ENCODE measurements at places on chromosomes 2 and 18.

GRCh38 chr2:11079136-11079824 lies 76.0 kb upstream of the SLC66A3 start:
- DNase-seq = no peak

DNA sequence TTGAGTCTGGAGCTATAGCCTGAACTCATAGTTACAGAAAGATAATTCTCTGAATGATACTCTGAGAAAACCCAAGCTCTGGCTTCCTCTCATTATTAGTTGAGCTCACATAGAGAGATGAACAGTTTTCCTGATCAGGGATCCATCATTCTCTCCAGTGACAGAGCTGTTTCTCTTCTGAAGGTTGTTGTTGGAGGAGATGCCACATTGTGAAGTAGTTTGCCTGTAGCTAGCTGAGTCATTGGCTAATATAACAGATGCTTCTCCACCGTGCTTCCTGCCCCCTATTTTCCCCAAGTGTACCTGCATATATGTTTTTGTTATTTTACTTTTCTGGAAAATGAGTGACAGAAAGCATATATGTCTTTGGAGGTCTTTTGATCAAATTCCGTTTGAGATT lies 64.6 kb downstream of the OSBPL6 start:
- no peak for DNase-seq

GRCh38 chr2:176454893-176455815 lies 185.9 kb downstream of the MTX2 start:
- DNase-seq = peak; percentile 57

DNA sequence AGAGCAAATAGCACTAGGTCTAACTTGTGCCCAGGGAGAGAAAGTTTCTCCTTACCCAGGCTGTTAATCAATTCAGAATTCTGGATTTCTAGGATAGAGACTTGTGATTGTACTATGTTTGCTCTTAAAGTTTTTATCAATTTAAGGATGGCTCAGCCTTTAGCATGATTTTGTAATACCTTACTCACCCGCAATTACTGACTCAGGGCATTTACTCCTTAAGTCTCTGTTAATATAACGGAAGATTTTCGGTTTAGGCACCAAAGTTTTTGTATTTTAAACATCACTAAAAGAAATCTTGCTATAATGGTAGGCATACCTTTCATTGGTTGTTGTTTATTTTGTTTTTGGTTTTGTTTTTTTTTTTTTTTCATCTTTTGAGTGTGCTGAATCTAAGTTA lies 358.2 kb downstream of the RBM43 start:
- no peak for DNase-seq

DNA sequence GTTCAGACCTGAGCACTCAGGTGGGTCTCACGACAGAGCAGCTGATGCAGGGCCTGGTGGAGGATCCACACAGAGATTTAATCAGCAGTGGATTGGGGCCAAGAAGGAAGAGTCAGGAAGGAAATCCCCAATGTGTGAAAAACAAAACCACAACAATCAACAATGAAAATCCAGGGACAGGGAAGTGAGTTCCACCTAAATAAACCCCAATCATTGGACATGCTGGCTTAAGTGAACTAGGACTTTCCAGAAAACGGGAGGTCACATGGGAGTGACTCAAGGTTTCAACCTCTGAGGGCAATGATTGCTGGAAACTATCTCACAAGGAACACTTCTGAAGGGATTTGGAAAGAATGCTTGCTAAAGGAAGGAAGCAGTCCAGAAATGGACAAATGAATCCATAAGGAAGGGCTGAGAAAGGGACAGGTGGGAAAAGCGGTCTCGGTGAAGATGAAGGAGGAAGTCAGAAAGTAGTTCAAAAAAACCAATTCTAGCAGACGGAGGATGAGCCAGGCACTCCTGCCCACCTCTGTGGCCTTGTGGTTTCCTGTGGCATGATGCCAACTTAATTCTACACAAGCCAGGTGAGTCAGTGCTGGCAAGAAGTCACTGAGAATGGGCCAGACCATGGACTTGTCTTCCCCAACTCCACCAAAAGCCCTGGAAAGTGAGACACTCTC lies 15.4 kb upstream of the XDH start:
- DNase-seq = peak; percentile 22

- no peak for DNase-seq
Observed at GRCh38 chr2:233184669-233185068, 66.8 kb upstream of the ATG16L1 start.

DNA sequence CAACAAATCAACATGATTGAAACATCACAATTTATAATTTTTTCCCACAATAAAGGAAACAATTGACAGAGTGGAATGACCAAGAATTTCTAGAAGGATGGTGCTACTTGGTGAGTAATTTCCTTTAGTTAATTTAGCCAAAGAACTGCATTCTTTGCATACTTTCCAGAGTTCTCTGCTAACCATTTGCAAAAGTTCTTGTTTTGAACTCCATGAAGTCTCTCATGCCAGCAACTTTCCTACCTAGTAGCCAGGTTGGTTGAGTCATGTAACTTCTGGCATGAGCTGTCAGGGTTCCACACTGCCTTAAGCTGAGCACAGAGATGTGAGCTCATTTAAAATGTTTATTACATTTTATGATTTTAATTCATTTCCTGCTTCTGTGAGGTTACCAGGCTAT lies 539.6 kb downstream of the PID1 start:
- no peak for DNase-seq

DNA sequence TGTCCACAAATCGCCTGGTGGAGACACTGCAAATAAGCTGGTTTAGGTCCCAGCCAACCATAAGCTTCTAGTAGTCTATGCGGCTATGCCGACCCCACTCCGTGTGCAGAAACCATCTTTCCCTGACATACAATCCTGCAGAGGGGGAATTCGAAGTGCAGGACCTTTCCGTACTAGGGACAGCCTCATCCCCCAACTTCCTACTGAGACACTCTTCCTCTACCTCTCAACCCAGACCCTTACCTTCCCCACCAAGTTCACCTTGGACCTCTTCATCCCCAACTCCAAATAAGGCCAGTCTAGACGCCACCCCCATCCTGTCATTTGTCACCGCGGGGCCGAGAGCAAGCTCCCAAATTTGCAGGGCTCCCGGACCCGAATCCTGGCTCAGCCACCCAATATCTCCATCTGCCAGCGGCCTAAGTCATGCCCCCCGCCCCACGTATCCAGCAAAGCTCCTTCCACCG lies 496 bp downstream of the SUCLG1 start:
- DNase-seq = peak; percentile 2

DNA sequence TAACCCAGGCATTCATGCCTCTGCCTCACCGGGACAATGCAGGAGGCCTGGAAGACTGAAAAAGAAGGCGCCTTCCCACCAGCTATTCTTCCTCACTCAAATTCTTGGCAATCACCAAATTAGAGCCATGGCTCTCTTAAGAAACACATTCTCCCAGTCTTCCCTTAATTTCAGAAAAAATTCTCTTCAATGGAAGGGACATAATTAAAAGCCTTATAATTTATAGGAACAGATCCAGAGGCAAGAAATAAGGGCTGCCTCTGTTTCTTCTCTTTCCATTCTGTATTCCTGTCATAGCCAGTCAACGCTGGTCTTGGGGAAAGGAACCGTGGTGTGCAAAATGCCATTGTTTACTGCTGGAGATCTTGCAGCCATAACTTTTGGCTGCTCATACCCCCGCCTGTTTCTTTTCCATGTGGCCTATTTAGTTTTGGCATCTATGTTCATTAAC lies 32.8 kb downstream of the DTNA start:
- no peak for DNase-seq

DNA sequence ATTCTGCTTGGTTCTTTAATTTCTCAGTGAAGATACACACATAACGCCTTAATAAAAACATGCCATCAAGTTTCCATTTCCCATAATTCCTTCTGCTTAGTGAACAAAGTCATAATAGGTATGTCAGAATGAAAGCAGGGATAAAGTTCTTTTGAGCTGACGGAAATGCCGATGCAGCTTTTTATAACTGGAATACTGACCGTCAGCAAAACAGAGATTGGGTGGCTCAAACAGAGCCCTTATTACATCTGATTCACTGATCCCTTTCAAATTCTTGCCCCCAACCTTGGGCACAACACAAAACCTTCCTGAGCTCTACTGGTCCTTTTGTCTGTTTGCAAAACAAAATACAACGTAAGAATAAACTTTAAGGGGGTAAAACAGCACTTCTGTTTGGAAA lies 140.4 kb downstream of the CDH2 start:
- no peak for DNase-seq

- DNase-seq = no peak
Observed at GRCh38 chr2:145599756-145600155, 1079.8 kb upstream of the ZEB2 start.

GRCh38 chr2:9761577-9761976 lies 81.7 kb upstream of the TAF1B start:
- DNase-seq = no peak

DNA sequence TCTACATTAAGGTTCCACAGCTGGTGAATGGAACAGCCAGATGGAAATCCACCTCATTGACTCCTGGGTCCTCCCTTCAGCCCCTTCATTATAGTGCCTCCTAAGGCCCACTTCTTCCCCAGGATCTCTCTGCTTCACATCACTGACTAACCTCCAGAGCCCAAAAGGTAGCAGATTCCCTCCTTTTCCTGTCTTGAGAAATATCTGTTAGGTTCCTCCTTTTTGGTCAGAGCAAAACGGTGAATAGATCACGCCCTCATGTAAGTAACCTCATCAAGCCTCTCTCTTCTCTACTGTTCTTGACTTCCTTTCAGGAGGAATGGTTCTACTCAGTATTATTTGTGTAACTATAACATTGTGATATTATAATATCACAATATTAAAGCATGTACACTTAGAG lies 155.0 kb upstream of the SRD5A2 start:
- DNase-seq = no peak

DNA sequence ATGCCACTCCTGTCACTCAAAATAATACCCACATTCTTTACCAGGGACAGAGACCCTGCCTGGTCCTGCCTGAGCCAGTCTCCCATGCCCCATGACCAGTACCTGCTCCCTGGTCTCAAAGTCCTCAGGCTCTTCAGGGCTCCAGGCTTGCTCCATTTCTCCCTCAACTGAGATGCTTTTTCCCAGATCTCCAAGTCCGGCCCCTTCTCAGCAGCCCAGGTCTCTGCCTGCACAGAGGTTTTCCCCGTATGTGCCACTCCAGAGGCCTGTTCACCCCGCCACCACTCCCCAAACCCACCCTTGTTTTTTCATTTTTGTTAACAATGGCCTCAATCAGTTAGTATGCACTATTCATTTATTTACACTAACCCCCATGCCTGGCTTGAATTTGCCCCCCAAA lies 499.5 kb upstream of the MYT1L start:
- no peak for DNase-seq

DNA sequence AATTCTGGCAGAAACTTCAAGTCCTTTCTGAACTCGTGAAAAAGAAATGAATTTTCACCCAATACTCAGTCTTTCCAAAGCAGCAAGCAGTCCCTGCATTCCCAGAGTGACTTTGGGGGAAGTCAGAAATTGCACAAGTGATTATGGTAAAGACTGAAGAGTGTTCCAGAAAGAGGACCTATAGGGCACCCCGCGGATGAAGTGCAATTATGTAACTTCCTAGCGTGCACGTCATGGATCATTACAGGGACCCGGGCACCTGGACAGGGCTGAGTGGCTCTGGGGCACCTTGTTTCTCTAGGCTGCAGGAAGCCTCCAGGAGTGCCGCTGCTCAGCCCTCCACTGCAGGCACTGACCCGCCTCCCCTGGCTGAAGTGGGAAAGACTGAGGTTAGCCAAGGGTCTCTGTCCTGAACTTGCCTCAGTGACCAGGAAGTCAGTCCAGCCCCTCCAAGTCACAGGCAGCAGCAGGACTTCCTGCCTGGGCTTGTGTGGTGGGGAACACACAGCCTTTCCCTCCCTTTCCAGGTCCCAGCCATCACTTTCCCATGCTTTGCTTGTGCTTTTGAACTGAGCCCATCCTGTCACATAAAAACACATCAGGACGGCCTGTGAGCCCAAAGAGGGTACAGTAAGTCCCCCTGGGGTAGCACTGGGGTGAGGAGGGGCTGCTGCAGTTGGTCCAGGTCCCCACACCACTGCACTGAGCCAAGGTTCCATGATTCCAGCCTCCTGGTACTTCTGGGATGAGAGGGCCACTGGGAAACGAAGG lies 19.8 kb downstream of the TMEM185B start:
- DNase-seq = no peak

- no peak for DNase-seq
Observed at GRCh38 chr2:241092677-241093076, 9.4 kb downstream of the MTERF4 start.

DNA sequence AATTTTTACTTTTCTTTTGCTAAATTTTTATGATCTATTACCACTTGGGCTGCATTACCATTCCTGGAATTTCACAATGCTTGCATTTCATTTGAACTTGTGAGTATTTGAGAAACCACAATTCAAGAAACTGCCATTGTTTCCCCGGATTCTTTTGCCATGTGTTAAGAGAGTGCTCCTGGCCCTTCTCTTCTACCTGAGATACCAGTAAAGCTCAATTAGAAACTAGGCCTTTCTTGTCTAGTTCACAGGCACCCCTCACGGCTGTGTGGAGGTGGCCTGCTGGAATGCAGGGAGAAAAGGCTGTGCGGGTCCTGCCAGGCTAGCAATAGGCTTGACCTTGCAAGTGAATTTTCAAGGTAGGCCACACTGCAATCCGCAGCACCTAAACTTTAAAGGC lies 40.8 kb downstream of the ZEB2 start:
- DNase-seq = no peak

DNA sequence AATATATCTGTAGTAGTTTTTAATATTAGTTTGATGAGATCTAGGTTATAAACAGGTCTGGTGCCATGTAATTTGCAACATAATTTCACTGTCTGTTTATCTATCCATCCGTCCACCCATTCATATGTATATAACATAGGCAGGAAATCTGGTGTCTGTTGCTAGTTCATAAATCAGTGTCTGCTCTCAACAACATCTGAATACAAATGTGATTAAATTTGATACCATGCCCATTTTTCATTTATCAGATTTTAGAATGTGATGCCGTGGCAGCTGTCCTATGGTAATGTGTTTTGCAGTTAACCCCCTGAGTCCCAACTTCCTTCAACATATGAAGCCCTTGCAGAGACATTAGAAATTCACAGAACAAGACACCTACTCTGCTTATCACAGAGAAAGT lies 228.4 kb downstream of the CMPK2 start:
- no peak for DNase-seq

- no peak for DNase-seq
Observed at GRCh38 chr2:217875138-217875537, 127.7 kb downstream of the TNS1 start.

GRCh38 chr18:43034683-43035500 lies 80.6 kb downstream of the RIT2 start:
- no peak for DNase-seq

DNA sequence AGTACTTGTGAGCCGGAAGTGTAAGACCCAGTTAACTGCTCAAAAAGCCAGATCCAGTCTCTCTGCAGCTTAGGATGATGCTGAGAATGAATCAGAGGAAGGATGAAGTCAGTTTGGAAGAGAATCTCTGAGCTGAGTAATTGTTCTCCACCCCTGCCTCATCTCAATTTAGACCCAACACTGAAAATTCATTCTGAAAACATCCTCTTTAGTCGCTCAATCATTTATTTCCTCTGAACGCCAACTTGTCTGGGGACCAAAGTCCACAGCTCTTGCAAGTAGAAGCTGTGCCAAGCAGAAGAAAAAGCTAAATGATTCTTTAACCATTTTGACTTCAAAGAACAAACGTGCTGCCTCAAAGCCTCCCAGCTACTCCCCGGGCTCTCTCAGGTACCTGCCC lies 177.1 kb upstream of the KLHL29 start:
- DNase-seq = no peak

GRCh38 chr2:186327251-186327868 lies 158.7 kb upstream of the ZC3H15 start:
- no peak for DNase-seq

GRCh38 chr2:31011587-31011986 lies 126.7 kb downstream of the GALNT14 start:
- DNase-seq = no peak

- no peak for DNase-seq
Observed at GRCh38 chr2:25954199-25954752, 28.0 kb downstream of the KIF3C start.

Measured in stimulated activated CD8-positive, alpha-beta memory T cell treated with anti-CD3 and anti-CD28 coated beads, Interleukin-15, amount 100 ng/mL, for 48 hours (primary cell).